ENCODE measurements at places on chromosomes 3 and 15.

DNA sequence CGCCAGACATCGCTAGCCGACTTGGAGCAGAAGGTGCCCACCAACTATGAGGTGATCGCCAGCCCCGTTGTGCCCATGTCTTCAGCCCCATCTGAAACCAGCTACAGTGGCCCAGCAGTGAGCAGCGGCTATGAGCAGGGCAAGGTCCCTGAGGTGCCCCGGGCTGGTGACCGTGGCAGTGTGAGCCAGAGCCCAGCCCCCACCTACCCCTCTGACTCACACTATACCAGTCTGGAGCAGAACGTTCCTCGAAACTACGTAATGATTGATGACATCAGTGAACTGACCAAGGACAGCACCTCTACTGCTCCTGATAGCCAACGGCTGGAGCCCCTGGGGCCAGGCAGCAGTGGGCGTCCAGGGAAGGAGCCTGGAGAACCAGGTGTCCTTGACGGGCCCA lies 12.9 kb upstream of the APEH start:
- DNase-seq = no peak

DNA sequence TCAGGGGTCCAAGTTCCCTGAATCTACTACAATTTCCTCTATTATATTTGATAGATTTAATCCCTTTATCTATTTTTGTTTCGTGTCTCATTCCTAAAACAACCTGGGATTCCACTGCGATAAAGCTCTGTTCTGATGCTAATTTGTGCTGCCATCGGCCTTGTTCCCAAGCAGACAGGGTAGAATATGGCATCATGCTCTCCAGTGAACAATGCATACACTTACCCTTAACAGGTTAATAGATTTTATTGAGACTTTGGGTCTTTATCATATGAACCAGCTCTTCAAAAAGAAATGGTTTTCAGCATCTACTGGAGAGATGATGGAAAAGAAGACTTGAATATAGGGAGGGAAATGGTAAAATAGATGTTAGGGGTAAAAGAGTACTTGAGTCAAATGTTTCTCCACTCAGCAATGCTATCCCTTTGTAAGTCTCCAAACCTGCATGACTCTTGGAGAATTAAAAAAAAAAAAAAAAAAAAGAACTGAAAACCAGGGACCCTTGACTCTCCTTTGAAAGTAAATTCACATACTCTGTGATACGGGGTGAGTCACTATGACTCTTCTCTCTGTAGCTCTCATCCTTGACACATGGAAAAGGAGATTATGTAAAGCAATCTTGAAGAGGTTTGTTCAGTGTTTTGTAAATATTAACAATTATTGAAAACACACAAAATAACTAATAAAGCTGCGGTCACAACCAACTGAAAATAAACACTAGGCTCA lies 268.8 kb downstream of the ZBTB20 start:
- DNase-seq = no peak

GRCh38 chr15:69626095-69627066 lies 173.8 kb downstream of the RPLP1 start:
- DNase-seq = no peak

GRCh38 chr3:37028329-37028728 lies 35.0 kb downstream of the MLH1 start:
- DNase-seq = no peak

DNA sequence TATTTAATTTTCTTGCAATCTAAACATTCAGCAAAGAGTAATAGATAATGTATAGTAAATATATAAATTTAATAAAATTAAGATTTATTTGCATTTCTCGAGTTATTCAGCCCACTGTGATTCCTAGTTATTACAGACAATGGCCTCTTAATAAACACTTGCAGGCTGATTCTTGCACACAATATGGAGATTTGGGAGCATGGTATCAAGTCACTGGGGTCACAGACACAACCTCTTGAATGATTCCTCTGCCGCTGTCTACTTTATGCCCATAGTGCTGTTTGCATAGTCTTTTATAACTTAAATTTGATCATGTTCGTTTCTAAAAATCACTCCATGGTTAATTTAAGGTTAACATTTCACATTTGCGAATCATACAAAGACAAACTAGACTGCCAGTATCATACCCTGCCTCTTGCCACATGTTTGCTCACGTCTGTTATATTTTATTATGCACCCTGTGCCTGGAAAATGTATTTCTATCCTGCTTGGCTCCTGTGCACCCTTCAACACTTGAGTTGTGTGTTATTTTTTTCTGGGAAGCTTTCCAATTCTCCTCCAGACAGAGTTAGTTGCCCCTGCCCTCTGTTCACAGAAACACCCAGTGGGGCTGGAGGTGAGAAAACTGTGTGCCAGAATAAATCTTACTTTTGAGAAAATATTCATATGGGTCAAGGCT lies 206.3 kb upstream of the ROBO1 start:
- DNase-seq = no peak

DNA sequence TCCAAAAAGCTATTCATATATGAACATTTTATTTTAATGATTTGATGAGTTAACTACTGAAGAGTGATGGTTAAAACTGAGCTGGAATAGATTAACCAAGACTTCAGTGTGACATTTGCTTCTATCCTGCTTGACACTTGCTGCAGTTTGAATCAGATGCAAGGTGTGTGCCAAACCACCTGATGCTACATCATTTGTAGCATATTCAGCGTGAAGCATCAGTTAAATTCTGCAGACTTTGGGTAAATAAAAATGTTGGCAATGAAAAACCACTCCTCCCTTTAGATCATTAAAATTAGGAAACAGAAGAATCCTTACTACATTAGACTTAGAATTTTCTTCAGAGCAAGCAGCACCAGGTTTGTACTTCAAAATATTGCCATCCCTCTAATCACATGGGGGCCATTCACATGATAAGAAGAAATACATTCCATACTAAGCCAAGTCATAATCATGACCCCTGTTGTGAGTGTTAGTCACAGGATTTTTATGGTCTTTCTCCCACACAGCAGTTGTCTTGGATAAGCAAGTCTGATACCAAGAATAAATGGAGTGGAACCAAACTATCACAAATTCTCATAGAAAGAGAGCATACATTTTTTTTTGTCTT lies 160.7 kb upstream of the TNIK start:
- DNase-seq = no peak
